Activated naive CD4-positive, alpha-beta T cell treated with anti-CD3 and anti-CD28 coated beads for 36 hours (primary cell): ENCODE measurements at places on chromosomes 16 and 17. TPM values are rescaled to one million over a fixed set of nuclear protein-coding genes. Genes with fewer than 3 reads are reported as not detected.
A peak's percentile ranks its signal among the peaks of the same experiment; 100 is the strongest.

DNA sequence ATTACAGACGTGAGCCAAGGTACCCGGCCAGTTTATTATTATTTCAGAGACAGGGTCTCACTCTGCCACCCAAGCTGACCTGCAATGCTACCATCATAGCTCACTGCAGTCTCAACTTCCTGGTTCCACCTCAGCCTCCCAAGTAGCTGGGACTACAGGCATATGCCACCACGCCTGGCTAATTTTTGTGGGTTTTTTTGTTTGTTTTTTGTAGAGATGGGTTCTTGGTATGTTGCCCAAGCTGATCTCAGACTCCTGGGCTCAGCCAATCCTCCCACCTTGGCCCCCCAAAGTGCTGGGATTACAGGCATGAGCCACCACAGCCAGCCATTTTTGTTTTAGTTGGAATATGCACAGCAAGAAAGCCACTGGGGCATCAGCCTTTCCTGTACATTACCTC is 115.7 kb downstream of the MRM1 start:
- H3K27me3 ChIP-seq, result no peaks in the 10 kb centered on the region
- H3K36me3 ChIP-seq, result no peaks in the 10 kb centered on the region
- no peak overlapping the region for H3K27ac ChIP-seq
- H3K4me1 ChIP-seq, result peaks cover 12% of the 10 kb centered on the region
- DNase-seq, result no peak
- no peak overlapping the region for H3K4me3 ChIP-seq

DNA sequence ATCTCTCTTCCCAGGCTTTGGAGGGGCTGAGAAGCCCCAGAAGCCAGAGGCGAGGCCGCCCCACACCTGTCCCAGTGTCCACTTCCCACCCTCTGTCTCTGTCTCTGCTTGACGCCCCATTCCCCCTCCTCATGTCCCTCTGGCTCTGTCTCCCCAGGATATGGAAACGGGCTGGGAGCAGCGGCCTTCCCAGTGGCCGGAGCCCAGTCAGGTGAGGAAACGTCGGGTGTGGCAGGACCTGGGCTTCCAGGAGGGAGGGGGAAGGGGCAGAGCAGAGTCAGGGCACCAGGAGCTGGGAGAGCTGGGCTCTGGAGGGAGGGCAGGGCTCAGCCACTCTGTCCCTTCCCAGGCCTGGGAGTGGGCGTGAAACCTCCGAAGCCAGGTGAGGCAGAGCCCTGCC is 10.6 kb upstream of the PKMYT1 start:
- no peak overlapping the region for H3K4me3 ChIP-seq
- no peaks in the 10 kb centered on the region for H3K27me3 ChIP-seq
- H3K4me1 ChIP-seq, result no peaks in the 10 kb centered on the region
- H3K27ac ChIP-seq, result no peak overlapping the region
- DNase-seq, result no peak
- H3K36me3 ChIP-seq, result no peaks in the 10 kb centered on the region

GRCh38 chr17:72357764-72358365 is 237.0 kb downstream of the SOX9 start:
- no peaks in the 10 kb centered on the region for H3K4me1 ChIP-seq
- no peak overlapping the region for H3K4me3 ChIP-seq
- DNase-seq, result no peak
- no peaks in the 10 kb centered on the region for H3K36me3 ChIP-seq

- peaks cover 51% of the 10 kb centered on the region for H3K4me1 ChIP-seq
- no peaks in the 10 kb centered on the region for H3K27me3 ChIP-seq
- peak overlapping the region; percentile 99 for H3K27ac ChIP-seq
- DNase-seq, result peak; percentile 26
- peaks cover 2% of the 10 kb centered on the region for H3K36me3 ChIP-seq
These were observed 474 bp downstream of the CLN3 start for GRCh38 chr16:28491230-28491969.

GRCh38 chr16:68644296-68644695 is 814 bp upstream of the CDH3 start:
- peaks cover 31% of the 10 kb centered on the region for H3K4me1 ChIP-seq
- peak overlapping the region; percentile 47 for H3K4me3 ChIP-seq
- H3K27me3 ChIP-seq, result peaks cover 62% of the 10 kb centered on the region
- no peak overlapping the region for H3K27ac ChIP-seq
- no peaks in the 10 kb centered on the region for H3K36me3 ChIP-seq

GRCh38 chr16:23947838-23948237 is 112.1 kb downstream of the PRKCB start:
- DNase-seq, result no peak
- H3K4me1 ChIP-seq, result peaks cover 86% of the 10 kb centered on the region
- no peaks in the 10 kb centered on the region for H3K36me3 ChIP-seq
- H3K27me3 ChIP-seq, result no peaks in the 10 kb centered on the region
- no peak overlapping the region for H3K4me3 ChIP-seq

- no peak for DNase-seq
- no peak overlapping the region for H3K4me3 ChIP-seq
- H3K27ac ChIP-seq, result no peak overlapping the region
- H3K4me1 ChIP-seq, result no peaks in the 10 kb centered on the region
These were observed 236.6 kb upstream of the MYOCD start for GRCh38 chr17:12429116-12429515.

- DNase-seq, result no peak
- no peak overlapping the region for H3K27ac ChIP-seq
- no peak overlapping the region for H3K4me3 ChIP-seq
- no peaks in the 10 kb centered on the region for H3K36me3 ChIP-seq
- H3K27me3 ChIP-seq, result peaks cover 6% of the 10 kb centered on the region
These were observed 36.6 kb downstream of the CCDC42 start for GRCh38 chr17:8708025-8708461.

DNA sequence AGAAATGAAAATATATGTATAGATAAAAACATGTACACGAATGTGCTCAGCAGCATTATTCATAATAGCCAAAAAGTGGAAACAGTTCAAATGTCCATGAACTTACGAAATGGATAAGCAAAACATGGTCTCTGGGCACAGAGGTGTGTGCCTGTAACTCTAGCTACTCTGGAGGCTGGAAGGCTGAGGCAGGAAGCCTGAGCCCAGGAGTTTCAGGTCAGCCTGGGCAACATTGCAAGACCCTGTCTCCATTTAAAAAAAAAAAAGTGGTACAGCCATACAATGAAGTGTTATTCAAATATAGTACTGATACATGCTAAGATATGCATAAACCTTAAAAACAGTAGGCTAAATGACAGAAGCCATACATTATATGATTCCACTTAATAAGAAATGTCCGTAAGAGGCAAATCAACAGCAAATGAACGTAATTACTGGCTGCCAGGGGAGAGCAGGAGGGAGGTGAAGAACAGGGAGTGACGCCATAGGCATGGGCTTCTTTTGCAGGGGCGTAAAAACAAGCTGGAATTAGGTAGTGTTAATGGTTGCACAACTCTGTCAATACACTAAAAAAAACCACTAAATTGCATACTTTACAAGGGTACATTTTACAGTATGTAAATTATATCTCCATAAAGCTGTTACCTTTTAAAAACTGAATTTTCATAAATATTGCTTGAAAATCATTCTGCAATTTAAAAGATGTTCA is 87.2 kb upstream of the PLEKHM1 start:
- no peak for DNase-seq
- no peaks in the 10 kb centered on the region for H3K27me3 ChIP-seq
- peaks cover 76% of the 10 kb centered on the region for H3K4me1 ChIP-seq
- H3K27ac ChIP-seq, result no peak overlapping the region
- no peak overlapping the region for H3K4me3 ChIP-seq
- H3K36me3 ChIP-seq, result peaks cover 11% of the 10 kb centered on the region

DNA sequence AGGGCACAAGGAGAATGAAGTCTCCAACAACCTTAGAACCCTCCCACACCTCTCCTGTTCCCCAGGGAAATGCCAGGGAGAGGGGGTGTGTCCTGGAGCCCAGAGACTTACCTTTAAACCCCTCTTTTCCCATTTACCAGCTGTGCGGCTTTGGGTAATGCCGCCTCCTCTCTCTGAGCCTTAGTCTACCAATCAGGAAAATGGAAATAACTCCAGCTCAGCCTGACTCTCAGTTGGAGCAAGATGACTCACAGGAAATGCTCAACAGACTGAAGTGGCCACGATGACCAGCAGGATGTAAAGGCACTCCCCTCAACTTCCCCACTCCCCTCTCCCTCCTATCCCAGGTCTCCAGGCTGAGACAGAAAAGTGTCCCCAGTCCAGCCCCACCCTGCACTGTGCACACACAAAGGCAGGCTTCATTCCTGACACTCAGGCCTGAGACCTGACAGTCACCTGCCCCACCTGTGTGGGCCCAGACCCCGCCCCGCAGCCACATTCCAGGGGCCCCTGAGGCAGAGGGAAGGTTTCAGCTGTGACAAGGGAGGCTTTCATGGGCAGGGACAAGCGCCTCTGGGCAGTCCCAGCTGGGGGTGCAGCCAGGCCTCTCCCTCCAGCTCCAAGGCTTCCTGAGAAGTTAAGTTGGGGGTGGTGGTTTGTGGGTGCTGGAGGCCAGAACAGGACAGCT is 3.0 kb upstream of the KRT15 start:
- H3K4me3 ChIP-seq, result no peak overlapping the region
- no peak overlapping the region for H3K27ac ChIP-seq
- no peak for DNase-seq
- peaks cover 5% of the 10 kb centered on the region for H3K27me3 ChIP-seq

- peak overlapping the region; percentile 54 for H3K27ac ChIP-seq
- peaks cover 13% of the 10 kb centered on the region for H3K36me3 ChIP-seq
- peaks cover 70% of the 10 kb centered on the region for H3K4me1 ChIP-seq
- H3K4me3 ChIP-seq, result no peak overlapping the region
These were observed 188.8 kb downstream of the PRKCA start for GRCh38 chr17:66491213-66491612.

GRCh38 chr17:1882836-1883235 is 53.0 kb downstream of the RPA1 start:
- no peaks in the 10 kb centered on the region for H3K4me1 ChIP-seq
- no peaks in the 10 kb centered on the region for H3K27me3 ChIP-seq
- no peak overlapping the region for H3K4me3 ChIP-seq
- no peak overlapping the region for H3K27ac ChIP-seq
- peak; percentile 33 for DNase-seq
- H3K36me3 ChIP-seq, result peaks cover 47% of the 10 kb centered on the region

- peaks cover 8% of the 10 kb centered on the region for H3K36me3 ChIP-seq
- no peak overlapping the region for H3K27ac ChIP-seq
- H3K27me3 ChIP-seq, result no peaks in the 10 kb centered on the region
- H3K4me3 ChIP-seq, result no peak overlapping the region
These were observed 64.5 kb downstream of the TANGO6 start for GRCh38 chr16:68907781-68908181.

DNA sequence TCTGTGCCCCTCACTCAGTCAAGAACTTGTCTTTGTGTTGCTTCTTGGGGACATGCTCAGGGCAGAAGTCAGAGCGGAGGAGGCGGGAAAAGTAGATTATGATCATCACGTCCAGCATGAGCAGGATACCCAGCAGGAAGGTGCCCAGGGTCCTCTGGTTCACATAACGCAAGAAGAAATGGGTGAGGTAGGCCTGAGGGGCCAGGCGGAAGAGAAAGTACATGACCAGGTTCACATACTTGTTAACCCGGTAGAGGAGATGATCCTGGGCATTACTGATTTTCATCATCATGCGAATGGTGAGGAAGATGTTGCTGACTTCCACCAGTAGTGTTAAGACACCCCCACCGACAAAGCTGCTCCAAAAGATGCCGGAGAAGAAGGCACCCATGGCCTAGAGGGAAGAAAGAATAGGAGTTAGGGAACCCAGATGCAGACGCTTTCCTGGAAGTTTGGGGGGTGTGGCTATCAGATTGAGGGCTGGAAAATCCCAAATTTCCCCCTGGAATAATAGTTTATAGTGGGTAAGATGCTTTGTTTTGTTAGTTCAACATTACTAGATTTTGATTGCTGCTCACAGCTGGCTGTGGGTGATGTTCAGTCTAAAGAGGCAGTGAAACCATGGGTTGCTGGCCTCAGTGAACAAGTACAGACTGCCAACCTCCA is 1.4 kb downstream of the TLCD1 start:
- no peaks in the 10 kb centered on the region for H3K27me3 ChIP-seq
- H3K4me1 ChIP-seq, result peaks cover 50% of the 10 kb centered on the region

DNA sequence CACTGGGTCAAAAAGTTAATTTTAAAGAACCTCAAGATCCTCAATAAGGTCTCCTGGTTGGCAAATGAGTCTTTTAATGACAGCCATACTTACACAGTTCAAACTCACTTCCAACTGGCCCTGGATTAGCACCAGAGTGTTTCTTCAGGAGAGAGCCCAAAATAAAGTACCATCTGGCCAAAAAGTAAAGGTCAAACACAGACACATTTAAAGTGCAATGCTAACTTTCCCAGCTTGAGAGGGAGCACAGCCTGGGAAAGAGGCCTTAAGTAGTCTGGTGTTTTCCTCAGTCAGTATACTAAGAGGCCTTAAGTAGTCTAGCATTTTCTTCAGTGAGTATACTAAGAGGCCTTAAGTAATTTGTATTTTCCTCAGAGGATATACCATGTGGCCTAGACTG is 46.6 kb upstream of the ERN1 start:
- no peak overlapping the region for H3K27ac ChIP-seq
- H3K4me1 ChIP-seq, result no peaks in the 10 kb centered on the region
- H3K36me3 ChIP-seq, result peaks cover 16% of the 10 kb centered on the region
- DNase-seq, result no peak

DNA sequence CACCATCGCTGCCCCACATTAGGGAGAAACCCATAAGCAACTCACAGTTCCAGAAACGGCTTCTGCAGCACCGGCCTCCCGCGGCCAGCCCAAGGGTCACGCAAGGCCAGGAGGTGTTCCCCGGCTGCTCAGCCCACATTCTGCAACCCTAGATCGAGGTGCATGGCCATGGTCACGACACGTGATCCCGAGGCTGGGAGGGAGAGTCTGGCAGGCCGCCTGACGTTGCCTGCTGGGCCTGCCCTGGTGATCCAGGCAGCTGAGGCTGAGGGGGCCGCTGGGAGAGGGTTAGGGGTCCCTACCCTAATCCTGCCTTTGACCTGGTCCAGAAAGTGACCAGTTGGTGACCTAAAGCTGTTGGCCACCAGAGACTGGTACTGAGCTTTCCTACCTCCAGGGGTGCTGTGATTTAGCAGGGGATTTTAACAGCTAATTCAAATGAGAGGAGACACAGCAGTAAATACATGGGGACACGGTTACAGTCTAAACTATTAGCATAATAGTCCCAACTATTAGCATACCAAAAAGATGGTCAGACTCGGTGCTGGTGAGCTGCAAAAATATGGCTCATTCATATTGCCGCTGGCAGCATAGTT is 97.4 kb upstream of the CIBAR2 start:
- H3K4me1 ChIP-seq, result no peaks in the 10 kb centered on the region
- H3K4me3 ChIP-seq, result no peak overlapping the region
- H3K27me3 ChIP-seq, result peaks cover 2% of the 10 kb centered on the region
- no peaks in the 10 kb centered on the region for H3K36me3 ChIP-seq
- no peak overlapping the region for H3K27ac ChIP-seq

DNA sequence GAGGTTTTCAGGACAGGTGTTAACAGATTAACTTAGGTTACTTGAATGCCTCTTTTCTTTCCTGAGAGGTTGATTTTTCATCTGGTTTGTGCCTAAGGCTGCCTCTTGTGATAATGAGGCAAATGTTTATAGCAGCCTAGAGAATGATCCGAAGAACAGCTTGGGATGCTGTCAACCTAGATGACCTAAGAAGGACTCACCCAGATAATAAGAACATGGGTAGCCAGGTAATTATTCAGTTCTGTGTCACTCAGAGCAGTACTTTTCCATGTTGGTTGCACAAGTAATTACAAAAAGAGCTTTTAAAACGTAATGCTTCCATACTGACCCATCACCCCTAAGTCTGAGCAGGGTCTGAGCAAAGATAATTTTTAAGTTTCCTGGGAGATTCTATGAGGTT is 60.3 kb downstream of the CHD9 start:
- H3K4me1 ChIP-seq, result peaks cover 3% of the 10 kb centered on the region
- no peak overlapping the region for H3K27ac ChIP-seq
- no peaks in the 10 kb centered on the region for H3K27me3 ChIP-seq
- no peak for DNase-seq
- no peaks in the 10 kb centered on the region for H3K36me3 ChIP-seq
- no peak overlapping the region for H3K4me3 ChIP-seq

Gene DDX19B
- total RNA-seq, result 28.7 TPM

Gene CLEC18B
- not detected for total RNA-seq

Gene GSG1L
- total RNA-seq, result not detected
